ENCODE measurements at places on chromosomes 5 and 9.

DNA sequence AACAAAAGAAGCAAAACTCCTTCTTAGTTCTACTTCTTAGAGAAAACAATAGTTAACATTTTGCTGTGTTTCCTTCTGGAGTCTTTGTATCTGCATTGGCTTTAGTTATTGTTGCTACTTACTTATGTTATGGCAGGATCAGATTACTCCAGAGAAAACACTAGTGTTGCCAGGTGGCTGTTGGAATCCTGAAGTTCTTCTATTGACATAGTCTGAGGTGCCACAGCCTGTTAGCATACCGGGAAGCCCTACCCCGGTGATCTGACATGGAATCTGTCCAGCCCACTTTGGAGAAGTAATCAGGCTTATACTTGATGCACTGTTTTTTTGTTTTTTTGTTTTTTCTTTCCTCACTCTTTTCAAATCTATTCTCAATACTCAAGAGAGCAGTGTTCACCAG lies 68.5 kb upstream of the CEP78 start:
- no peak for DNase-seq

DNA sequence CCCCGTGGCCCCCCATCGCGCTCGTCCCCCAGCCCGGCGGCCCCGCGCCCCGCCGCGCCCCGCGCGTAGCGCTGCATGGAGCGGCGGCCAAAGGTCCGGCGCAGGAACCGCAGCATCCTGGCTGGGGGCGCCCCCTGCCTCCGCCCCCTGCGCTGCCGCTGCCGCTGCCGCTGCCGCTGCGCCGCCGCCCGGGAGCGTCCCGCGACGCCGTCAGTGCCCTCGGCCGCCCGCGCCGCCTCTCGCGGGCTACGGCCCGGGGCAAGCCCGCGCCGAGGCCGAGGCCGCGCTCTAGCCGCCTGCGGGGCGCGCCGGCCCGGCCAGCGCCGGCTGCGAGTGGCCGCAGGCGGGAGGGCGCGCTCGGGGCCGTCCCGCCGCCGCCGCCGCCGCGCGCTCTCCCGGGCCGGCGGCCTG lies 523 bp downstream of the EPB41L4B start:
- DNase-seq = no peak

DNA sequence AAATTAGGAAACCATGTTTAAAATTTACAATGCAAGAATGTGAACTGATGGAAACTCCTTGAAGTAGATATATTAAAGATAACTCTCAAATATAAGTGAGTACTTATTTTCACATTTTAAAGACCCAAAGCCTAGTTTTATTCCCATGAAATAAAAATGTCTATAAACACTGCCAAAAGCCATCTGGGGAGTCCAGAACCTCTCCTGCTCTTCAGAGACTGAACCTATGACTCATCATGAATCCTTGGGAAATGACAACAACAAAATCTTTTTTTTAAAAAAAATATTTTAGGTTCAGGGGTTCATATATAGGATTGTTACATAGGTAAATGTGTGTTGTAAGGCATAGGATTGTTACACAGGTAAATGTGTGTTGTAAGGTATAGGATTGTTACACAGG lies 33.8 kb upstream of the FYB1 start:
- no peak for DNase-seq

DNA sequence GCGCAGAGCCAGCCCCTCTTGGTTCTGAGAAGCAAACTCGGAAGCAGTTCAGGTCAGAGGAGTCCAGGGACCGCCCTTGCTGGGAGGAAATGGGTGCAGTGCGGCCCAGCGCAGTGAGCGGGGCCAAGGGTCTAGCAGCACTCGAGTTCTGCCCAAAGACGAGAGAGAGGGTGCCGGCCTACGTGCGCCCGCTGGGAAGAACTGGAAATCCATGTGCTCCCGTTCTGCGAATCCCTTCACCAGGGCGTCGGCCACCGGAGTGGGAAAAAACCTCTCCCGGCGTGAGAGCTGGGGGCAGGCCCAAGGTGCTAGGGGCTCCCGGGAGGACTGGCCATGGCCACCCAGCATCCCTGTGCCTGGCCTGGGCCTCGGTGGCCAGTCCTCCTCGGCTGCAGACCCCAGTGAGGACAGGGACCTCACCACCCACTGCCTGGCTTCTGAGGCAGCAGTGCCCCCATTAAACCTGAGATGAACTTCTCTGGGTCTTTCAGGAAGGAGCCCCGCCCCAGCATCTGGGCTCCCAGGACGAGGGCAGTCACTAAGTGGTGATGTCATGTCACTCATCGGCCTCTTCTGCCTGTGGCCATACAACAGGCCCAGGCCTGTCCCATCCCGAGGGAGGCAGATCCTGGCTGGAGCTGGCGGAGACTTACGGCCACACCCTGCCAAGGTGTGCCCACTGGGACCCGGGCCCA lies 10.6 kb downstream of the TMEM250 start:
- DNase-seq = no peak

DNA sequence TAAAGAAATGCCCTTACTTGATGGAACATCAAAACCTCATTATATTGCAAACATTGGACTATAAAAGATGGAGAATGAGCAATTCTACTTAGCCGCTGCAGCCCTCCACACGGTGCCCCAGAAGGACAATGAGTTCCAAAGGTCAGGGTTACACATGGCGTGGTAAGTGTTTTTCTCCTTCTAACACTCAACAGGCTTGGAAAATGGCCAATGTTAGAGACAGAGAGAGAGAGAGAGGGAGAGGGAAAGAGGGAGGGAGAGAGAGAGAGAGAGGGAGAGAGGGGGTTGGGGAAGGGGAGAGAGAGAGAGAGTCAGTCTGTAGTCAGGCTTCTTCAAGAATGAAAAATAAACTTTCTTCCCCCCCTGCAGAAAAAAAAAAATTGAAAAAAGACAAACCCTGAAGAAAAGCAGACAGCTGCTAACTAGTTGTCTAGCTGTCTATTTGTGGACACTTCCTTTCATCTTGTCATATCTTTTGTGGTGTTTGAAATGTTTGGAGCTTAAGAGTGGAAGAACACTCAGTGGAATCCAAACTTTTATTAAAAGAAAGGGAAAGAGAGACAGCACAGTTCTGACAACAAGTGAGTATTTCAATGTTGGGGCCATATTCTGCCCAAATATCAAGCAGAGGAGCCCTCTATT lies 324.8 kb downstream of the TMEM38B start:
- no peak for DNase-seq

GRCh38 chr5:111735583-111736270 lies 21.3 kb downstream of the NREP start:
- DNase-seq = no peak

DNA sequence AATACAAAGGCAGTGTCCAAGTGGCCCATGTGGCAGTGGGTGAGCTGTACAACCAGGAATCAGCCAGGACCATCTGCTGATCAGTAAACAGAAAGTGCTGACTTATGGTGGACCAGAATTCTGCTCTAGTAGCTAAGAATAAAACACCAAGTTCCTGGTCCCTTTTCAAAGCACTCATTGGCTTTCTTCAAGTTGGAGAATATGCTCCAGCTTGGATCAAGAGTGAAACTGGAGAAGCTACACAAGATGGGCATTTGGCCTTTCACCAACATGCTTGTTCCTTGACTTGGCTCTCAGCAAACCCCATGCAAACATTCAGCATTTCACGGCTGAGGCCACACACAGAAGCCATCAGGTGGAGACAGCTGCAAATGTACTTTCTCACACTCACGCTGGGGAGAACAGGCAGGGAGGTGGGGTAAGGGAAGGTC lies 32.1 kb downstream of the MARCHF3 start:
- no peak for DNase-seq

DNA sequence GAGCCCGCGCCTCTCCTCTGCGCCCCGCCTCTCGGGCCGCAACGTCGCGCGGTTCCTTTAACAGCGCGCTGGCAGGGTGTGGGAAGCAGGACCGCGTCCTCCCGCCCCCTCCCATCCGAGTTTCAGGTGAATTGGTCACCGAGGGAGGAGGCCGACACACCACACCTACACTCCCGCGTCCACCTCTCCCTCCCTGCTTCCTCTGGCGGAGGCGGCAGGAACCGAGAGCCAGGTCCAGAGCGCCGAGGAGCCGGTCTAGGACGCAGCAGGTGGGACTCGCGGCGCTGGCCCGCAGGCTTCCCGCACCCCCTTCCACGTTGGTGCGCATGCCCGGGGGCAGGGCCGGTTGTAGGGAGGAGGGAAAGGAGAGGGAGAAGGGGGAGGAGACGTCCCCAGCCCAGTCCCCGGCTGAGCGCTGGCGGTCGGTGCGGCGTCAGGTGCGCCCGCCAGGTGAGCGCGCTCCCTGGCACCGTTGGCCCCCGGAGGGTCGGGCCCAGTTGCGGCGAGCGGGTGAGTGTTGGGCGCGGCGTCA lies at the start of gene OCLN:
Gene OCLN, plus strand, starts transcription at position 400 of the 532 bp plus-strand sequence. CDS start 11,455 bp downstream, outside the sequence.
- no peak for DNase-seq

DNA sequence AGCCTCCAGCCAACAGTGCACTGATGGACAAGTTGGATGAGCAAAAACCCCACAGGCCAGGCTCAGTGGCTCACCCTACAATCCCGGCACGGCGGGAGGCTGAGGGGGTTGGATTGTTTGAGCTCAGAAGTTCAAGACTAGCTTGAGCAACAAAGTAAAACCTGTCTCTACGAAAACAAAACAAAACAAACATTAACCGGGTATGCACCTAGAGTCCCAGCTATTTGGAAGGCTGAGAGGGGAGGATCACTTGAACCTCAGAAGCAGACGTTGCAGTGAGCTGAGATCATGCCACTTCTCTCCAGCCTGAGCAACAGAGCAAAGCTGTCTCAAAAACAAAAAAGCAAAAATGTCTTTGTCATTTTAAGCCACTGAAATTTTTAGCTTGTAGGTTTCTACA lies 55.1 kb upstream of the DMRT1 start:
- no peak for DNase-seq

GRCh38 chr9:99172124-99173091 lies 49.3 kb downstream of the ALG2 start:
- DNase-seq = no peak

- no peak for DNase-seq
Measured at GRCh38 chr5:53575101-53575500, 14.7 kb downstream of the NDUFS4 start.

DNA sequence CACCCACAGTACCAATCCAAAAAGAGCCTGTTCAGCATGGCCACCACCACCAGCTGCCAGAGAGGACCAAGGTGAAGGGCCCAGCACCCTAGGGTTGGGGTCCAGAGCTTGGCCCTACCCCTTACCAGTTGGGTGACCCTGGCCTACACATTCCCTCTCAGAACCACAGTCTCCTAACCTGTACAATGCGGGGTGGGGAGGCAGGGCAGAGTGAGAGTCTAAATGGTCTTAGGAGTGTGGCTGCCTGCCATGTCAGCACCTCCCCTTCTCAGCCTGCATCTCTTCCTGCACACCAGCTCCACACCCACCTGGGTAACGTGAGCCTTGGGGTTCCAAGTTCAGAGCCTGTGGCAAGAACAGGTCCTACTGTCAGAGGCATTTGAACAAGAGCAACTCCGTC lies 92.2 kb downstream of the C5orf15 start:
- DNase-seq = no peak

- no peak for DNase-seq
Measured at GRCh38 chr5:17355586-17356346, 138.3 kb downstream of the BASP1 start.

DNA sequence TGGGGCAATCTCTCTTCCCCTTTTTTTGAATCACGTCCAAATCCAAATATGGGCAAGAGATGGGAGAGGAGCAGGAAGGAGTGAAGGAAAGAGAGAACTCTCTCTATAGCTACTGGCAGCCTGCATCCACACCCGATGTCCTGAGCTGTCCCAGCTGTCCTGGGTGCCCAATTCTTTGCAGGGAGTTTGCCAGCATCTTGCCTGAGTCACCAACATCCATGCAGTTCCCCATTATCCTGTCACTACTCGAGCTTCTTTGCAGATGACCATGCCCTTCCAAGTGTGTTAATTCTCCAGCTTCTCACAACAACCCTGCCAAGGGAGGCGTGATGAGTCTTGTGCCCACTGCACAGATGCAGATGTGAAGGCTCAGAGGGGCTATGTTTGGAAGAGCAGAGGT lies 127.1 kb downstream of the NSG2 start:
- DNase-seq = no peak
